ENCODE measurements at places on chromosomes 1 and 21. TPM values are rescaled to one million over a fixed set of nuclear protein-coding genes. Genes with fewer than 3 reads are reported as not detected.

The NGF gene
- 3.4 TPM for total RNA-seq

The SPRR2A gene
- not detected for total RNA-seq

The C1orf115 gene
- 0.16 TPM for total RNA-seq

The AMY1B gene
- not detected for total RNA-seq

The LRRC3 gene
- under 0.01 TPM for total RNA-seq

The BRINP2 gene
- total RNA-seq: under 0.01 TPM

The HOOK1 gene
- not detected for total RNA-seq

The HEYL gene
- total RNA-seq: not detected
